ENCODE measurements at places on chromosomes 7 and 10.

DNA sequence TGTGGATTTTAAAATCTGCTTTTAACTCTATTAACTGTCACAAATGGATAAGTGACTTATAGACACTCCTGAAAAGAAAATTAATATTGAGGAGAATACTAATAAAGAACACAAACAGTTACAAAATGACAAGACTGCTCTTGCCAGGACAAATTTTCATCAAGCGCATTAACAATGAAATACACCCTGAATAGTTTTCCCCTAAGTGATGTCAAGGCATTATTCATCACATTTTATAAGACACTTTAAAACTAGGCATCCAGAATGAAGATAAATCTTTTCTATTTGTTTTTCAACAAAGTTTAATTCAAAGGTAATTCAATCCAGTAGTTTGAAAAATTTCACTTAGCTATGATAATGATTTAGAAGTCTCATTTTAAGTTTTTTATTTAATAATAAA, 110.5 kb upstream of the SEC61G start:
- DNase-seq, result no peak

GRCh38 chr7:82821037-82821436, 341.6 kb downstream of the PCLO start:
- DNase-seq, result no peak

DNA sequence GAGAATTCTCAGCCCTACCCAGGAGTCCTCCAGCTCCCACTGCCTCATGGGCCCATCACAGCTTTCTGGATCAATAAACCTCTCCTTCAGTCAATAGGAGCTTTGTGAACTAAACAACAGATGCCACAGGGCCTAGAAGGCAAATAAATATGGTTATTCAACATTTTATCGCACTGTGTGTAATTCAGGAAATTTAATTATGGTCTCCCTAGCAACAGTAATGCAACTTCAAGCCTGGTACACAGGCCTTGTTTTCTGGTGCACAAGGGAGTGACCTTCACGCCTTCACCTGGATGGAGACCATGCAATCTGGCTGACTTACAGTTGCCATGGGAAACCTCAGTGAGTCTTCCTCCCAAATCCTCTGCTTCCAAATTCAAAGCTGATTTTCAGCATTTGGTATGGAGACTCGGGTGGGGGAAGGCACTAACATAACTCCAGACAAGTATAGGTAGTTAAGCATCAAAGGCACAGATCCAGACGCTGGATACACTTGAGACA, 441.0 kb upstream of the NPVF start:
- DNase-seq, result no peak

- no peak for DNase-seq
Observed at GRCh38 chr7:123351516-123352505, 152.0 kb upstream of the SLC13A1 start.

GRCh38 chr7:150450491-150451001, at the start of gene GIMAP8:
GIMAP8 (plus strand) TSS chr7:150450630; CDS start chr7:150466699, 16,069 bp downstream.
- no peak for DNase-seq

GRCh38 chr7:104791080-104791479, 222.9 kb upstream of the KMT2E start:
- no peak for DNase-seq

DNA sequence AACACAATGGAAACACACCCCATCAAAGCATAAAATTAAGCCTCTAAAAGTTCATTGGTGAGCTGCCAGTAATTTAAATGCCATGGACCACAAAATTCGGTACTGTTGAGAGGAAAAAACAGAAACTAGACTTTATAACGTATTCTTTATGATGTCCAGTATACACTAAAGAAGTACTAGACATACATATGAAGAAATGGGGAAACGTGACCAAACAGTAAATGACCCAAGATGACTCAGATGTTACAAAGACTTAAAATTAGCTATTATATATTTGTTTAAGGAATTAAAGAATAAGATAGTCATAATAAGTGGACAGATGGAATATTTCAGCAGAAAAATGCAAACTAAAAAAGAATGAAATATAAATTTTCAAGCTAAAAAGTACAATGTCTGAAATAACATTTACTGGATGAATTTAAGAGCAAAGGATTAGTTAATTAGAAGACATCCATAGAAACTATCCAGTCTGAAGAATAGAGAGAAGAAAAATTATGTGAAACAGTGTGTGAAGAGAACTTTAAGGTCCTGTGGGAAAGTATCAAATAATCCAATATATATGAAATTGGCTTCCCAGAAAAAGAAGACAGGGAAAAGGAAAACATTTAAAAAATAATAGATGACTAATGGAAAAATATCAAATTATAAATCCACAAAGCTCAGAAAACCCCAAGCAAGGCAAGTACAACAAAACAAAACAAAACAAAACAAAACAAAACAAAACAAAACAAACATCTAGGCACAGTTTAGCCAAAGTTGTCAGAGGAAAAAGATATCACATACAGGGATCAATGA, 69.4 kb downstream of the SAMD9 start:
- DNase-seq, result no peak

GRCh38 chr10:86078639-86079035, 288.0 kb downstream of the GRID1 start:
- no peak for DNase-seq

DNA sequence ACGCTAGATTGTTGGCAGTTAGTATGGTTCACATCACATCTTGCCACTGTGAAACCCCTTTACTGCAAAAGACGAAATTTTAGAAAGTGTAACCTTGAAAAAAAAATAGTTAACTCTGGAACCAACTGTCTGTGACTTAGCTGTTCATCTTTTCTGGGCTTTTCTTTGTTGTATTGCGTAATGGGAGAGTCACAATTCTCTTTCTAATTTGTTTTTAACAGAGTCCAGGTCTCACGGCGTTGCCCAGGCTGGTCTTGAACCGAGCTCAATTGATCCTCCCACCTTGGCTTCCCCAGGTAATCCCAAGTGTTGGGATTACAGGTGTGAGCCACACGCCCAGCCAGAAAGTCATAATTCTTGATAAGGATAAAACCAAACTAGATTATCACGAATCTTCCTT, 14.5 kb downstream of the UBE3C start:
- DNase-seq, result no peak

- DNase-seq, result no peak
Observed at GRCh38 chr7:47816647-47817046, 131.6 kb downstream of the PKD1L1 start.

DNA sequence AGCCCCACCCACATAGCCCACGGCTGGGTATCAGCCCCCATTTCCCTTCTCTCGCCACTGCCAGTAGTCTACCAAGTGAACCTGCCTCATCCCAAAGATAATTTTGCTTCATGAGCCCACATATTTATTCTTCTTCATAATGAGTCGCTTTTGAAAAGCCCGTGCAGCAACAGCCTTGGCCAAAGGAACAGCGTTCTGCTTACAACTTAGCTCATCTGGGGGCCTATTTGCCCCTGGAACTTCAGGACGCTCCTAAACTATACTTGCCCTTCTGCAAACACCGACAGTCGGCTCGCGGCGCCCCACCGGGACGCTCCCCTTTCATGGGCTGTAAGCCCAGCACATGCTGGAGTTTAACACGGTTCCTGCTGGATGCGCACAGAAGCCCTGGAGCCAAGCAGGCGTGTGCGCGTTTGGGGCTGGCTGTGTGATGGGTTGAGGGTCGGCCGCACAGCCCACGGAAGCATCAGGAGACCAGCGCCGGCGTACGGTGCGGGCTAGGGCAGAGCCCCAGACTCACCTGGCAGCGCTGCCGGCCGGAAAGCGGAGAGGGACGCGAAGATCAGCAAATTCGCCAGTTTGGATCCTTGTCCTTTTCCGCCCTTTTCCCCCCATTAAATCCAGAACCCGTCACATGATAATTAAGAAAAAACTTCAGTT, 370 bp downstream of the TMEM60 start:
- DNase-seq, result no peak

GRCh38 chr7:4409946-4410345, 272.1 kb upstream of the FOXK1 start:
- DNase-seq, result no peak

DNA sequence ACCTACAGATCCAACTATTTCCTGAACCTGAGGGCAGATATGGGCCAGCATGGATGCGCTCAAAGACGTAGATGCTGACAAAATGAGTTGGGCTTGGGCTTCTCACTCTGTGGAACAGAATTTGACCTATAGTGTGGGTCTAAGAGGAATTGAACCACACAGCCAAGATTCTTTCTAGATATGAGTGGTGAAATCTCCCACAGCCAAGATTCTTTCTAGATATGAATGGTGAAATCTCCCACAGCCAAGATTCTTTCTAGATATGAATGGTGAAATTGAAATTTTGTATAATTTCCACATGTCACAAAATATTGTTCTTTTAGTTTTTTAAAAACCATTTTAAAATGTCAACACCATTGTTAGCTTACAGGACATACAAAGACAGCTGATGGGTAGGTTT, 215.4 kb upstream of the LRGUK start:
- no peak for DNase-seq

- no peak for DNase-seq
Observed at GRCh38 chr7:128357217-128357613, 4.3 kb downstream of the PRRT4 start.

GRCh38 chr7:151371266-151371665, 29.7 kb downstream of the NUB1 start:
- no peak for DNase-seq

- no peak for DNase-seq
Observed at GRCh38 chr7:138396251-138397070, 63.6 kb upstream of the TRIM24 start.

GRCh38 chr10:86356296-86356695, 10.3 kb downstream of the GRID1 start:
- no peak for DNase-seq

DNA sequence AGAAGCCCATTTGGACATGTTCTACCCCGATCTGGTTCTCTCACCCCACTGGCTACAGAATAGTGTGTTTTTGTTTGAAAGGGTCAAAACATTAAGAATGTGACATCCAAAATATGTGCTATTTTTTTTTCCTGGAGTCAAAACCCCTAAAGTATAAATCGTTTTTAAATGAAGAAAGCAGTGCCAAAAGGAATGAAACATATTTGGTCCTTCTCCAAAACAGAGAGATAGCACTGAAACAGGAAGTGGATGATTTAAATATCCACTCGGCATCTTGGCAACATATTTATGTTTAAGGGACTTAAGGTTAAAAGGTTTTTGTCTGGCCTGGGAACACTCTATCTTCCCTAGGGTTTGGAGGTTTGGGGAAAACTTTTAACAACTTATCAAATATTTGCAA, 32.3 kb downstream of the CALD1 start:
- no peak for DNase-seq

DNA sequence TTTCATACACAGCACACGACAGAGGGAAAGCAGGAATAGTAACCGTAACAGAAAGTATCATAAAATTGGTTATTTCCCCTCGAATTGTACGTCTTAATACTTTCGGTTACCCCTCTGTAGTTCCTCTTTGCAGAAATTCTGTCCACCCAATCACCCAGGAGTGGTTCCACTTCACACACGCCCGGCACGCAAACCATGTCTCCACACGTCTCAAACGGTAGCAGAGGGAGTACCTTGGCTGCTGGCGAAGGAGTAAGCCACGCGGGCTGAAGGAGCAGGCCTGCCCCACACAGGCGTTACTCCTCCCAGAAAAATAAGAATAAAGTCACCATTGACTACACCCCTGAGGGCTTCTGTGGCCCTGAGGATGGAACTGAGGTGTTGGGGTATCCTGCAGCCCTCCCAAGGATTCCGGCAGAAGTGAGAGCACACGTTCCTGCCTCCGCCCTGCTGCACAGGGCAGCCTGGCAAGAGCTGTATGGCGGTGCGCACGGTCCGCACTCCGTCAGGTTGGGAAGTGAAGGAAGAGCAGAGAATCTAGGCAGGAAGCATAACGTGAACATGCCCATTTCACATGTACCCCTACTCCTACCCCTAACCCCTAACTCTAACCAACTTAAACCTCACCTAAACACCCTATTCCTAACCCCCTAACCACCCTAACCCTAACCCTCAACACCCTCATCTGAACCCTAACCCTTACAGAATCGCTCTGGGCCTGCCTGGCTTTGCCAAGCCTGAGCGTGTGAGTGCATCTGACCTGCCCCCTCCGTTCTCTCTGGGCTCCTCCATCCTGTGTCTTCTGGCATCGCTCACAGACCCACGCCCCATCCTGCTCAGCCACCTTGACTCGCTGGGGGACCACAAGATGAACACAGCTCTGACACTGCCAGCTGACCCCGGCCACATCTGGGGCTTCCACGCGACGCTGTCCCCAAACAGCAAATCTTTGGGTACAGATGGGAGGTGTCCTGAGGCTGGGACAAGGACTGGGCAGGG, 18.2 kb downstream of the GPR146 start:
- DNase-seq, result no peak

DNA sequence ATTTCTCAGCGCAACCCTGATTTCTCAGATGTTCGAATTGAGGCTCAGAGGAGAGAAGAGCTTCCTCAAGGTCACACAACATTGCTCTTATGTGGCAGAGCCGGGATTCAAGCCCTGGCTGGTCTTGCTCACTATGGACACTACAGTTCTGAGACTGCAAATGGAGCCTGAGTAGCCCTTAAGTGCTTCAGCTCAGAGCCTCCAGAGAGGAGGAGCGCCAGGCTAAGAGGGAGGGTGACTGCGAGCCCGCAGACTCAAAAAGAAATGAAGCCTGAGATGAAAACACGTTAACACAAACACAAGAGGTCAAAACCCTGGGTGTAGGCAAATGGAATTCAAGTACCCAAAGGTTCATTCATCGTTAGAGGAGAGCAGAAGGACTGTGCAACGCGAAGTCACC, 13.9 kb downstream of the ARHGAP22 start:
- DNase-seq, result no peak
